ENCODE measurements at places on chromosomes 6 and 20.
A peak's percentile ranks its signal among the peaks of the same experiment; 100 is the strongest.

DNA sequence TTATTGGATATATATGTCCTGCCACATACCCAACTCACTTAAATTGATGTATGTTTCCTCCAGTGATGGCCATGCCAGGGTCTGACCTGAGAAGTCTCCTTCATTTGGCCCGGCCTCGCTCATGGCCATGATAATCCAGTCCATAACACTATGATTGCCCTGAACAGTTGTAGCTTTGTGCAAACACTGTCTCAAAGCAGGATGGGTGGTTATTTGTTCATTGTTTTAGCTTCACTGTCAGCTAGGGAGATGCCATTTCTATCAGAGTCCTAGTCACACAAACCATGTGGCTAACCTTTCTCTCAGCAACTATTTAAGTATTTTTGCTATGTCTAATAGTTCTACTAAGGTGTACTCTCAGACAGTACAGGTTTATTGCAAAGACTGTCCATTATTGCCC lies 47.6 kb upstream of the ZNF337 start:
- no peak for DNase-seq

DNA sequence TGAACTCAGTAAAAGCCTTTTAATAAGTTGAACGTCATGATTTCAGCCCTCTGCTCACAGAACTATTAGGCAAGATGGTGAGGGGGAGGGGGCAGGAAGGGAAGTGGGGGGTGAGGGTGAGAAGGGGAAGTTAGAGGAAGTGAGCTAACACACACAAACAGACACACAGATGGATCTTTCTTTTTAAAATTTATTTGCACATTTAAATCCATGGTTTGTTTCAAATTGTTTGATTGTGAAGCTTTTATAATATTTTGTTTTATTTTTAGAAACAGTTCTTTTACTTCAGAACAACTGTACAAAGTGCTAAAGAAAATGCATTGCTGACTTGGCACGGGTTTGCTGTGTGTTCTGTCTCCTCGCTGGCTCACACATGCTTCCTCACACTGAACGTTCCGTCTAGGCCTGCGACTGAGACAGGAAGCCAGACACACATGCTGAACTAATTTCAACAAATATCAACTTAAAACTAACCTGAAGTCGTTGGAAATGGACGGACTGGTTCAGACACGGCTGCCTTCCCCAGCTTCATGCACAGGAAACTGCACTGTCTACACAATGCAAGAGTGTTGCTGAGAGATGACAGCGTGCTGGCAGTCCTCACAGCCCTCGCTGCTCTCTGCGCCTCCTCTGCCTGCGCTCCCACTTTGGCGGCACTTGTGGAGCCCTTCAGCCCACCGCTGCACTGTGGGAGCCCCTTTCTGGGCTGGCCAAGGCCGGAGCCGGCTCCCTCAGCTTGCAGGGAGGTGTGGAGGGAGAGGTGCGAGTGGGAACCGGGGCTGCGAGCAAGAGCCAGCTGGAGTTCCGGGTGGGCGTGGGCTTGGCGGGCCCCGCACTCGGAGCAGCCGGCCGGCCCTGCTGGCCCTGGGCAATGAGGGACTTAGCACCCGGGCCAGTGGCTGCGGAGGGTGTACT lies 8.1 kb upstream of the ZBP1 start:
- no peak for DNase-seq

DNA sequence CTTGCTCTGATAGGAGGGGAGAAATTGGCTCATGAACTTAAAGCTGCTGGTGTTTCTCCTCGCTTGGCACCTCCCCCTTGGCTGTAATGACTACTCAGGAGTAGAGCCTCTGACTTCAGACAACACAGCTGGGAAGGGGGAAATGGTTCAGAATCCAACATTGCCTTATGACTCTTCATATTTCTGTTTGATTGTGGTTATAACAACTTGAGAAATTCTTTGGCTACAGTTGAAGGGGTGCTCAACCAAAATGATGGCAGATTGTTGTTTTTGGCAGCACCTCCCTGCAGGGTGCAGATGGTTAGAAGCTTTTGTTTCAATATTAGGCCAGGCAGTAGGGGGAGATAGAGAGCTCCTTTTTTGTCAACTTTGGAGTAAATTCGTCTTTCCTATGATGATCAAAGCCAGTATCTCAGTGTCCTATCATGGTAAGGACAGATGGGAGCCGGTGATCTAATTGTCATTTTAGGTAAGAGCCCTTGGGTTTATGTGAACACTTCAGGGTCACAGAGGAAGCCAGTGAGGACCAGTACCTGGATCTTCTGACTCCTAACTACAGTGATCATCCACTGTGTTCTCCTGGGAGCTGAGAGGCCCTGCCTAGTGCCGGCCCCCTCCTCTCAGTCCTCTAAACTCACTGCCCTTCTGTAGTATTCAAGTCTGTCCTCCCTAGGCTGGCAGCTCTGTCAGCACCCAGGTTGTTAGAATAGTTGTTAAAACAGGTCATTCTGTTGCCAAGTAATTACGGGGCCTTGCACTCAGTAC lies 39.9 kb downstream of the RPRD1B start:
- DNase-seq: peak; percentile 64

- no peak for DNase-seq
Measured at GRCh38 chr6:137099689-137100403, 55.1 kb upstream of the IL20RA start.

GRCh38 chr20:1207293-1207878 lies 4.1 kb downstream of the C20orf202 start:
- no peak for DNase-seq

DNA sequence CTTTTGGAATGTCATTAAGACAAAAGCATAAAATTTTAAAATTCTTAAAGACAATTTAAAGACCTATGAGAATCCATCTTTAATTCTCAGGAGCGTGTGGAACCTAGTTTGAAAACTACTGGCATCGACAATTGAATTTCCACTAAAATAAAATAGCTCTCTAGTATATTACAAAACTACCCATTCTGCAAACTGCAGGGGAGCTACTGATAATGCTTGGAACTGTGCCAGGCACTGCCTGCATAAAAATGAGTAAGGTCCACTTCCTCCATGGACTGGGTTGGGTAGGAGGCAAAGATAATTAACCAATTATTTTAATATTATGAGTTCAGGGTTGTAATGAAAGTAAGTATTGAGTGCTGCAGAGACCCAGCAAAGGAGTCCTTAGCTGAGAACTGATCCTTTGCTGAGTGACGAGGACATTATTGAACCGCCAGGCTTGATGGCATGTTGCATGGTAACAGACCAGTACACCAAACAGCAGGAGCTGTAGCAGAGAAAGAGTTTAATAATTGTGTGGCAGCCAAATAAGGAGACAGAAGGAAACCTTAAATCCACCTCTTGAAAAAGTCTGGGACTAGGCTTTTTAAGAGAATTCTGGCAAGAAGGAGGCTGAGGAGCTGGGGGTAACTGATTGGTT lies 261.3 kb downstream of the ESR1 start:
- no peak for DNase-seq

DNA sequence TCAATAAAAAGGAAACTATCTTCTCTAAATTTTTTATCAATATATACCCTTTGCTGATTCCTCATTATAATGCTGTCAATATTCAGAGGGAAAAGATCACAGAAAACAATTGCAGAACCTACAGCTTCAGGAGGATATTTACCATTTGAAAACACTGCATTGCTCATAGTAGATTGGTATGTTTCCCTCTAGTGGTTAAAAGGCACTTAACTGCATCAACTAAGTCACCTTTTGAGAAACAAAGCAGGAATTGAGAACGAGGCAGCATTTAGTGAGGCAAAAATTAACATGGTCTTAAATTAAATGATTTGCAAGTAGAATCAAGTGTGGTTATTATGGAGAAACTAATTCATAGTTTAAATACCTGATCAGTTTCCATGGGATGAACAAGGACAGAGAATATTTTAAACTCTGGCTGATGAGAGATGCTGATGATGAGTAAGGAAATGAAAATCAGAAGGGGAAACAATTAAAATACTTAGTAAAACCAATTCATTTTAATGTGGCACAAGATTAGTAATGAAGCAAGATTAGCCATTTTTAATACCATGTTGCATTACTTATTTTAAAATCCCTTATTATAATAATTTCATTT lies 642.1 kb downstream of the EPHA7 start:
- DNase-seq: peak; percentile 50

GRCh38 chr6:84278321-84278998 lies 51.0 kb upstream of the CEP162 start:
- no peak for DNase-seq

GRCh38 chr20:37693242-37693634 lies 592 bp upstream of the CTNNBL1 start:
- DNase-seq: no peak

GRCh38 chr20:51287628-51288413 lies 254.7 kb downstream of the NFATC2 start:
- DNase-seq: no peak

DNA sequence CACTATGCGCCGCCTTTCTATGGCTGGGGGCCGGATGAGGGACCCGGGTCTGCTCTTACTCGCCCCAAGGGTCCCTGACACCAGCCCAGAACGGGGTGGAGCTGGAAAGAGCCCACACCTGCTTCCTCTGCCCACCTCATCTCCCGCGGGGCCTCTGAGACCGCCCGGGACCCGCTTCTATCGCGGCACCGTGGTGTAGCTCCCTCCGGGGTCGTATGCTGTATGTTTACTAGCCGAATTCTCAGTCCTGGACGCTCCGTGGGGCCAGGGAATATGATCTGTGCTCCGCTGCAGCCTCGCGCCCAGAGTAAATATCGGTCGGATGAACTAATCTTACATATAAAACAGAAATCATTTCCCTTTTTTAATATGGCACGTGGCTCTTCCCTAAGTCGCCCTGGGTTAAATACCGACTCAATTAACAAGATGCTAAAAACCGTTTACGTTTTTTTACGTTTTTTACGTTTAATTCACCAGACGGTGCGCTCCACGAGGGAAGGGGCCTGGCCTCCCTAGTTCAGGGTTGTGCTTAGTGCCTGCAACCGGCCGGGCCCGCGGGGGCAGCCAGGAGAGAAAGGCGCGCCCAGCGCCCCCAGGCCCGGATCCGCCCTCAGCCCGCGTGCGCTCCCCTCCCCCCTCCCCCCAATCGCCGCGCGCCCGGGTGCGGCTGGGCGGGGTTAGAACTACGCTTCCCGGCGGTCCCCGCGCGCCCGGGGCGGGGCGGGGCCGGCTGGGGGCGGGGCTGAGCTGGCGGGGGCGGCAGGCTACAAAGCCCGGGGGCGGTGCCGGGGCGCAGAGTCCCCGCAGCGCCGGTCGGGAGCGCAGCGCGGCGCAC lies at the start of gene RBM38:
TSS of gene RBM38 (plus strand) at position 793 of the 835 bp plus-strand sequence. CDS start 186 bp downstream, outside the sequence.
- peak; percentile 90 for DNase-seq

DNA sequence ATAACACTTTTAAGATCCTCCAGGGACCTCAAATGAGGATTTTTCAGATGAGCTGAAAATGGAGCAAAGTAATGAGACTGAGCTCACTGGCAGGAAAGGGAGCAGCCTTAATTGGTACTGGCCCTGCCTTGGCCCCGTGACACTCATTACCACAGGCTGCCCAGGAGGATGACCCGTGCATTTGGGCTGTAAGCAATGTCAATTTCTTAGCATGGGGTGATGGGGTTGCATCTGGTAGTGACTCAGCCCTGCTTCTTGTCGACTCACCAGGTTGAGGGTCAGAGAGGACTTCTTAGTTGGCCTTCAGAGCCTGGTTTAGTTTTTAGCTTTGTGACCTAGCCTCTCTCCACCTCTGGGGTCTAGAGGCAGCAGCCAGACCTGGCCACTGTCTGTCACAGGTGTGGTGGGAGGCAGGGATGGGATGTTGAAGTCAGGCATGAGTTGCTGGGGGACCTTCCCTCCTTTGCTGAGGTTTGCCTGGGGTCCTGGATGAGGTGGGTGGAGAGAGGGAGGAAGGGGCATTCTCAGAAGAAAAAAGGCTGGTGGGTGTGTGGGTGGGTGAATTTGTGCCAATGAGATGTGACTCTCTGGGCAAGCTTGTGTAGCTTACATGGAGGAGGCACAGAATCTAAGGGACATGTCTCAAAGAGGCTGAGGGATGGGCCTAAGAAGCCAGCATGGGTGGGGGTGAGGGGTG lies 25.9 kb upstream of the EPB41L1 start:
- no peak for DNase-seq

- DNase-seq: no peak
Measured at GRCh38 chr20:48568520-48568919, 259.3 kb downstream of the PREX1 start.

GRCh38 chr6:108027594-108027993 lies 46.9 kb downstream of the OSTM1 start:
- no peak for DNase-seq

DNA sequence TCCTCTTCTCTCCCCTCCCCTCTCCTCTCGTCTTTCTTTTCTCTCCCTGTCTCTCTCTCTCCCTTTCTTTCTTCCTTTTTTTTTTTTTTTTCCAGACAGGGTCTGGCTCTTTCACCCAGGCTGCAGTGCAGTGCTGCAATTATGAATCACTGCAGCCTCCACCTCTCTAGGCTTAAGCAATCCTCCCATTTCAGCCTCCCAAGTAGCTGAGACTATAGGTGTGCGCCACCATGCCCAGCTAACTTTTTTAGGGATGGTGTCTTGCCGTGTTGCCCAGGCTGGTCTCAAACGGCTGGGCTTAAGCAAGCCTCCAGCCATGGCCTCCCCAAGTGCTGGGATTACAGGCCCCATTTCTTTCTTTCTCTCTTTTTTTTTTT lies 59.9 kb upstream of the NCOA3 start:
- DNase-seq: no peak

- DNase-seq: no peak
Measured at GRCh38 chr6:152828431-152828830, 77.8 kb downstream of the VIP start.

GRCh38 chr6:157513004-157513603 lies 132.1 kb downstream of the ZDHHC14 start:
- DNase-seq: no peak

DNA sequence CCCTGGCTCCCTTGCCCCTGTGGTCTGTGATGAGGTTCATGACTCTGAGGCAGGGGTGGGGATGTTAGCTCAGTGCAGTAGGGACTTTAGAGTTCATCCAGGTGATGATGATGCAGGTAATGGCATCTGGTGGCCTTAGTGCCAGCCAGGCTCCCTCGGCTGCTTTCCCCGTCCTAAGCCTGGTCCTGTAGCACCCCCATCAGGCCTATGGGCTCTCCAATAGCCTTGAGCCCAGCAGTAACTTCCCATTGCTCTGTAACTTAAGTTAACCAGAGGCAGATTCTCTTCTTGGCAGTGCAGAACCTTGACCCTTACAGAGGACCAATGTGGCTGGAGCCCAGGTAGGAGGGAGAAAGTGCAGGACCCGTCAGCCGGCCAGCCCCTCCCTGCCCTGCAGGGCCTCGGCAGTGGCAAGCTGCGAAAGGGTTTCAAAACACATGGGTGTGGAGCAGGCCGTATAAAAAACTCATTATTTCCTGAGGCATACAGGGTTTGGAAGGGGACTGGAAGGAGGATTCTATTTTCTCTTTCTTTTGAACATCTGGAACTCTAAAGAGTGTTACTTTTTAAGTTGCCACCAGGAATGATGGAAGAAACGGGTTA lies 406.9 kb downstream of the CDH26 start:
- DNase-seq: peak; percentile 51

DNA sequence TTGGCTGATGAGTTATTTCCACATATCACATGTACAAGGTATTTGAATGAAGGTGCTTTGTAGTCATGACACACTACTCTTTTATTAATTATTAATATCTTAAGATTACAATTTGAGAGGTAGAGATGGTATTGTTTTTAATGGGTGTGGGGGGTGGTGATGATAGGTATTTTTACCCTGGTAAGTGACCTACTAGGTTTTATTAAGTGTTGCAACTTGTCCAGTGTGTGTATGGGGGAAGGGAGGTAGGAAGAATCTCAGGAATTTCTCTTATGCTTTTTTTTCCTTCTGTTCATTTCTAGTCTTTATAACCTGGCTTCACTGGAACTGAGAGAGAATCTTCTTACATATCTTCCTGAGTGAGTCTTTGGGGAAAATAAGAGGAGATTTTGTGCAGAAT lies 101.4 kb downstream of the LRRC1 start:
- no peak for DNase-seq

All from neural progenitor cell (in vitro differentiated cells).